SJSA1 (cell line): ENCODE measurements at places on chromosomes 3 and 15.

DNA sequence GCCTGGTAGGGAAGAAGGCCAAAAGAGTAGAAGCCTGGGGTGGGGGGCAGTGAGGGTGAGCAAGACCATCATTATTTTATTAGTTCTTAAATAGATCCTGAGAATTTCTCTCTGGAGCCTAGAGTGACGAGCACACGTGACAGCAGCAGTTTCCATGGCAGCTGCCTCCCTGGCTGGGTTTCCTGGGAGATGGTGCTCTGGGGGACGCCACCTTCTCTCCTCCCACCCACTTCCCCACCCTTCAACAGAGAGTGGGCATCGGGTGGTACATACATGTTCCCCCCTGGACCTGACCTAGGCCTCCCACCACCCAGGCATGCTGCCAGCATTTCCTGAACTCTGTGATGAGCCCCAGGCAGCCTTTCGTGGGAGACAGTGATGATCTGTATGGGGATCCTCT lies 12.9 kb downstream of the CELF6 start:
- no peaks in the 10 kb centered on the region for H3K36me3 ChIP-seq
- no peak overlapping the region for H3K4me3 ChIP-seq
- no peaks in the 10 kb centered on the region for H3K27me3 ChIP-seq
- H3K4me1 ChIP-seq, result 0 out of 2 replicates have a peak, but pooled peaks cover 6% of the 10 kb centered on the region

GRCh38 chr3:52521488-52521824 lies 12.2 kb downstream of the NT5DC2 start:
- no peaks in the 10 kb centered on the region for H3K27me3 ChIP-seq
- no peak overlapping the region for H3K4me3 ChIP-seq
- no peak overlapping the region for H3K27ac ChIP-seq

- peaks cover 30% of the 10 kb centered on the region for H3K4me1 ChIP-seq
- H3K27me3 ChIP-seq, result no peaks in the 10 kb centered on the region
- H3K27ac ChIP-seq, result peak overlapping the region; percentile 37; the same call in 1 of the 2 replicates
- H3K4me3 ChIP-seq, result peak overlapping the region; percentile 66
Observed at GRCh38 chr3:71580636-71581456, 2.7 kb downstream of the FOXP1 start.

GRCh38 chr3:156150434-156151066 lies 30.2 kb downstream of the KCNAB1 start:
- no peak for DNase-seq
- no peaks in the 10 kb centered on the region for H3K27me3 ChIP-seq
- peaks cover 26% of the 10 kb centered on the region for H3K4me1 ChIP-seq
- no peaks in the 10 kb centered on the region for H3K36me3 ChIP-seq
- no peak overlapping the region for H3K27ac ChIP-seq

DNA sequence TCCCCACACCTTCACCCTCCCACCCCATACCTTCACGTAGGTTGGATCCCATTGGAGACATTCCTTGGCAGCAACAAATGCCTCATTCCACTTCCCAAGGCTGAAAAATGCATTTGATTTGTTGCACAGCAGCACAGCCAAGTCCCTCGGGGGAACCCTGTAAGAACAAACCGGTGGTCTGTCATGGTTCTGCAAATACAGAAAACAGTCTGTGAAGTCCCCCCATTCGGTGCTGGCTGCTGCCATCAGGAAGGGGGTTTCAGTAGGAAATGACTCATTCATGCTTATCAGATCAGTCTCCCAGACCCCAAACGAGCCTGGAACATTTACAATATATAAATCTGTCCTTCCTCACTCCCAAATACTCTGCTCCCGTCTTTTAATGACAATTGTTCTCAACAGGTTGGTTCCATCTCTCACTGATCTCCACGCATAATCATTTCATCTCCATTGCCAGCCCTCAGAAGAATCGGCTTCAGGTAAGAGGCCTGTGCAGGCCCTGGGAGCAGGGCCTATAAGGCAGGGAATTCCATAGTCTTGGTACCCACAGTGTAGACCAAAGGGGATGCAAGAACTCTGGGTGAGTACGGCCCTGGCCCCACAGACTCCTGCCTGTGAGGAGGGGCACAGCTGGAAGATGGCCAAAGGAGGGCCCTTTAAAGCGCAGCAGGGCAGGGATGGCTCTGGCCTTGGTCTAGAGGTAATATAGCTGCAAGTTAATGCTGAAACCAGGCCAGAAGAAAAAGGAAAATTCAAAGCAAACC lies 41.6 kb downstream of the TRANK1 start:
- no peaks in the 10 kb centered on the region for H3K36me3 ChIP-seq
- no peaks in the 10 kb centered on the region for H3K27me3 ChIP-seq
- no peaks in the 10 kb centered on the region; the same call in 1 of the 2 replicates for H3K4me1 ChIP-seq
- no peak for DNase-seq
- H3K4me3 ChIP-seq, result no peak overlapping the region
- H3K27ac ChIP-seq, result no peak overlapping the region

DNA sequence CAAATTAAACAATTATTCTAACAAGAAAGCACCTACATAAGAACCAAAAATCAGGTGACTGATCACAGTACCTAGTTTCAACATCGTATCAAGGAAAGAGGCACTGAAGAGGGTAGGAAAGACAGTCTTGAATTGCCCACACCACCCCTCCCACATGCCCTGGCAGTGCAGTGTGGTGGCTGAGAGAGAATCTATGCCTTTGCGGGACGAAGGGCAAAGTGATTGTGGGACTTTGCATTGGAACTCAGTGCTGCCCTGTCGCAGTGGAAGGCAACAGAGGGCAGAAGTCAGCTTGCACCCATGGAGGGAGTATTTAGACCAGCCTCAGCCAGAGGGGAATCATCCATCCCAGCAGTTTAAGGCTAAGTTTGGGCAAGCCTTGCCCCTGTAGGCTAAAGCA lies 24.5 kb downstream of the NEDD4 start:
- DNase-seq, result no peak
- no peak overlapping the region for H3K27ac ChIP-seq
- no peaks in the 10 kb centered on the region for H3K4me1 ChIP-seq
- H3K36me3 ChIP-seq, result no peaks in the 10 kb centered on the region

- H3K27me3 ChIP-seq, result no peaks in the 10 kb centered on the region
- H3K36me3 ChIP-seq, result no peaks in the 10 kb centered on the region
- no peak overlapping the region for H3K4me3 ChIP-seq
Observed at GRCh38 chr15:58522391-58522790, 90.6 kb downstream of the LIPC start.

DNA sequence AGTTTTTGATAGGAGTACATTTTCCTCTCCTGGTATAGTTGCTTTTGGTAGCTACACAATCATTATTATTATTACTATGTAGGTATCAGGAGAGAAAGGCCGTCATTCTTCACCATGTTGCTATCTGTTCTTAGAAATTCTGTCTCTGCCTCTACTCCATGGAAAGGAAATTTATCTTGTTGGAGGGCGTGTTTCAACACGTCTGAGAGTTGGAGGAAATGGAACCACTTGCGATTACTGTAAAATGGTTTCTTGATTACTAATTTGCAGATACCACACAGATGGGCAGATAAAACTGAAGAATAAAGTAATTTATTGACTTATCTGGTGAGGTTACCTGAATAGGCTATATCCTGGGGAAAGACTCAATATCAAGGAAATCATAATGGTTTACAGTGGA lies 488.4 kb downstream of the NR2F2 start:
- H3K4me3 ChIP-seq, result no peak overlapping the region
- DNase-seq, result no peak
- H3K27ac ChIP-seq, result no peak overlapping the region
- H3K4me1 ChIP-seq, result no peaks in the 10 kb centered on the region
- H3K27me3 ChIP-seq, result no peaks in the 10 kb centered on the region
- H3K36me3 ChIP-seq, result no peaks in the 10 kb centered on the region

GRCh38 chr3:114450008-114450596 lies 156.3 kb downstream of the TIGIT start:
- no peaks in the 10 kb centered on the region for H3K36me3 ChIP-seq
- no peak overlapping the region for H3K27ac ChIP-seq
- no peak for DNase-seq
- no peak overlapping the region for H3K4me3 ChIP-seq

DNA sequence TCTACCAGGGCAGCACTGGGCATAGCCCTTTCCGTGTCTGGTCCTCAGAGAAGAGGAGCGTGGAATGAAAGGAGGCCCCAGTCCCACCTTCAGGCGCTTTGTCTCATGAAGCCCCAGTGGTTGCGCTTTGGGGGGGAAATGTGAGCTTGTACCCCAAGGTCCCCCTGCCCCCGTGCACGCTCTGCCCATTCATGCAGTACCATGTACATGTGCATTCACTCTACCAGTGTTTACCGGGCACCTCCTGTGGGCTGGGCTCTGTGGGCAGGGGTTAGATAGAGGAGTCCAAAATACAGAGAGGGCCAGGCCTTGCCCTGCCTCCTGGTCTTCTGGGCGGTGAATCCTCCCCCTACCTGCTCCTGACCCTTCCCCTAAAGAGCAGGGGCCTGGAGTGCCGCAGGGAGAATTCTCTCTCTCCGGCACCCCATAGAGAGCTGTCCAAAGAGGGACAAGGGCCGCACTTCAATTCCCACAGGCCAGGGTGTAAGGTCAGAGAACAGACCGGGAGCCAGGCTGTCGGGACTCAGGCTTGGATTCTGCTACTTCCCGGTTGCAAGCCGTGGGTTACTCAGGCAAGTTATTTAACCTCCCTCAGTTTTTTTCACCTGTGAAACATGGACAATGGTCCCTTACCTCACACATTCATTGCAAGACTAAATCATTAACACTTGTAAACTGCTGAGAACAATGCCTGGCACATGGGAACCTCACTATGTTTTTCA lies 153.4 kb downstream of the MEGF11 start:
- H3K4me1 ChIP-seq, result no peaks in the 10 kb centered on the region
- no peak overlapping the region for H3K4me3 ChIP-seq
- peaks cover 38% of the 10 kb centered on the region for H3K27me3 ChIP-seq
- no peak for DNase-seq
- no peak overlapping the region for H3K27ac ChIP-seq

DNA sequence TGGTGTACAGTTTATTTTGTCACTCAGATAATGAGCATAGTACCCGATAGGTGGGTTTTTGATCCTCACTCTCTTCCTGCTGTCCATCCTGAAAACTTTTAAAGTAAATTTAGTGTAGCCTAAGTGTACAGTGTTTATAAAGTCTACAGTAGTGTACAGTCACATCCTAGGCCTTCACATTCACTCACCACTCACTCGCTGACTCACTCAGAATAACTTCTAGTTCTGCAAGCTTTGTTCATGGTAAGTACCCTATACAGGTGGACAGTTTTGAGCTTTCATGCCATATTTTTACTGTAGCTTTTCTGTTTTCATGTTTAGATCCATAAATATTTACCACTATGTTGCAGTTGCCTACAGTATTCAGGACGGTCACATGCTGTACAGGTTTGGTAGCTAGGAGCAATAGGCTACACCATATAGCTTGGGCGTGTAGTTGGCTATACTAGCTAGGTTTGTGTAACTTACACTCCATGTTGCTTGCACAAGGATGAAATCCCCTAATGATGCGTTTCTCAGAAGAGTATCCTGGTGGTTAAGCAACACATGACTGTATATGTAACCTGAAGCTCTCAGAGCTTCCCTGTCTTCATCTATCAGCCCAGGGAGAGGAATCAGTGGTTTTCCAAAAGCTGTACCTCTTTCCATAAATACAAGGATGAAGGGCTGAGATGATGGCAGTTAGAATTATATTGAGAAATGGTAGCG lies 87.6 kb upstream of the SLC25A26 start:
- no peaks in the 10 kb centered on the region for H3K27me3 ChIP-seq
- DNase-seq, result peak; percentile 22
- H3K27ac ChIP-seq, result no peak overlapping the region
- no peaks in the 10 kb centered on the region for H3K36me3 ChIP-seq

GRCh38 chr3:160133757-160134156 lies 91.5 kb upstream of the C3orf80 start:
- H3K4me3 ChIP-seq, result no peak overlapping the region
- no peaks in the 10 kb centered on the region for H3K36me3 ChIP-seq
- no peak for DNase-seq
- no peaks in the 10 kb centered on the region for H3K27me3 ChIP-seq
- peaks cover 11% of the 10 kb centered on the region for H3K4me1 ChIP-seq
- no peak overlapping the region for H3K27ac ChIP-seq

- H3K27ac ChIP-seq, result no peak overlapping the region
- no peak for DNase-seq
- H3K27me3 ChIP-seq, result no peaks in the 10 kb centered on the region
- no peaks in the 10 kb centered on the region for H3K36me3 ChIP-seq
- peaks cover 51% of the 10 kb centered on the region for H3K4me1 ChIP-seq
Observed at GRCh38 chr15:39304201-39304841, 276.6 kb upstream of the THBS1 start.

- H3K4me3 ChIP-seq, result no peak overlapping the region
- H3K4me1 ChIP-seq, result no peaks in the 10 kb centered on the region
- no peak overlapping the region for H3K27ac ChIP-seq
- no peaks in the 10 kb centered on the region for H3K36me3 ChIP-seq
- H3K27me3 ChIP-seq, result no peaks in the 10 kb centered on the region
Observed at GRCh38 chr3:105328338-105328730, 38.4 kb upstream of the ALCAM start.

- H3K4me3 ChIP-seq, result peak overlapping the region; percentile 74; the same call in 1 of the 2 replicates
- H3K36me3 ChIP-seq, result peaks cover 31% of the 10 kb centered on the region
- peaks cover 55% of the 10 kb centered on the region for H3K4me1 ChIP-seq
- peak overlapping the region; percentile 76 for H3K27ac ChIP-seq
- DNase-seq, result peak; percentile 60
Observed at GRCh38 chr3:42652611-42653302, 740 bp upstream of the ZBTB47 start.

DNA sequence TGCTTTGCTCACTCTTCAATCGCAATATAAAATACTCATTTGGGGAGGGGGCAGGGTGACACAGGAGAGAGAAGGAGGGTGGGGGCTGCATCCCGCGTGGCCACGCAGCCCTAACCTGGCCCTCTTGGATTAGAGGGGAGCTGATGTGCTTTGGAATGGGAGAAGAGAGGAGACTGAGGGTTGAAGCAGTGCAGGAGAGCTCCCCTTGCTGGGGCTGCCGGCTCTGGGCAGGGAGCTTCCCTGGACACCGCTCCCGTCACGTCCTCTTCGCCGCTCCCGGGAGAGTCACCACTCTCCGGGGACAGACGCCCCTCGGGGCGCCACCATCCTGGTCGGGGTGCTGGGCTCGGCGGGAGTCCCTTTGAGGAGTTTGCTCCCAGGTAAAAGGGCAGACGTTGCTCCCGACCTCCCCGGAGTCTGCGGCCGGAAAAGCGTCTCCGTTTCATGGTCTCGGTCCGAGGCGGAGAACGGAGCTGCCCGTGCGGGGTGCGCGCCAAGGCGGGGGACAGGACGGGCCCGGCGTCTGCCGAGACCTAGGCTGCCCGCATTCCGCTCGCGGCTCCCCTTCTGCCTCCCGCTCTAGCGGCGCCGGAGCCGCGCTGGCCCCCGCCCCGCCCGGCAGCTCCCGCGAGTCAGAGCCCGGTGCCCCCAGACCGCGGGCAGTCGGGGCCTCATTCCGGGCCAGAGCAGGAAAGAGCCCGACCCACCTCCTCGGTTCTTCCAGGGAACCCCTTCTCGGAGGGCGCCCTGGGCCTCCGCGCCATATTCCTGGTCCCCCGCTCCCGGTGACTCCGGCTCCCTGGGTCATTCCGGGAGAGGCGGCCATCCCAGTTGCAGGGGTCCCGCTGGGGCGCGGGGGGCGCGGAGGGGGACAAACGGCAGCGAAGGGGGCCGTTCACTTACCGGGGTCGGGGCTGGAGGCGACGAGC lies 603 bp downstream of the SLC7A14 start:
- H3K4me1 ChIP-seq, result peaks cover 11% of the 10 kb centered on the region
- no peak for DNase-seq
- no peak overlapping the region for H3K27ac ChIP-seq
- no peaks in the 10 kb centered on the region for H3K36me3 ChIP-seq
- H3K27me3 ChIP-seq, result peaks cover 38% of the 10 kb centered on the region
- no peak overlapping the region for H3K4me3 ChIP-seq
